Fibroblast of skin of abdomen (primary cell): ENCODE measurements at places on chromosomes 5 and 9.

DNA sequence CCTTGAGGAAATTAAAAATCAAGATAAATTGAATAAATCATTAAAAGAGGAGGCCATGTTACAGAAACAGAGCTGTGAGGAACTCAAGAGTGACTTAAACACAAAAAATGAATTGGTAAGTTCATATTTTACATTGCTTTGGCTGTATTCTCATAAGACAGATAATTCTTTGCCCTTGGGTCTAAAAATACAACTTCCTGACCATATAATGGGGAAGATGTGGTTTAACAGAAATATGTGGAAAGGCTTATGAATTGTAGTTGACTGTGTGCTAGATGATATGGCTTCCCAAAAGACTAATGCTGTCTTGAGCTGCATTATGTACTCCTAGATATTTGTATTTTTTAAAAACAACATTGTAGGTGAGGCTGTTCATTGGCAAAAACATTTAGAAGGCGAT, 33.1 kb downstream of the CNTRL start:
- no peak for DNase-seq

DNA sequence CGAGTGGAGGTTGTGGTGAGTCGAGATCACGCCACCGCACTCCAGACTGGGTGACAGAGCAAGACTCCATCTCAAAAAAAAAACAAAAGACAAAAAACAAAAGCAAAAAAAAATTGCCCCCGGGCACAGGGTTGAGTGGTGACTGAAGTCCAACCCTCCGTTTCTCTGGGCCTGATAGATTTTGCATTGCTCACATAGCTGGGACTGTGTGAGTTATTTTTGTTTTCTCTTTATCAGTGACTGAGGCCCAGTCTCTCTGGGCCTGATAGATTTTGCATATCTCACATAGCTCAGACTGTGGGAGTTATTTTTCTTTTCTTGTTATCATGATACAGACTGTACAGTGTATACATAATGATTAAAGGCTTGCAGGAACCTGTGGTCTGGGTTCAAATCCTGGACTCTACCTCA, 2.6 kb upstream of the SLC28A3 start:
- DNase-seq, result no peak

DNA sequence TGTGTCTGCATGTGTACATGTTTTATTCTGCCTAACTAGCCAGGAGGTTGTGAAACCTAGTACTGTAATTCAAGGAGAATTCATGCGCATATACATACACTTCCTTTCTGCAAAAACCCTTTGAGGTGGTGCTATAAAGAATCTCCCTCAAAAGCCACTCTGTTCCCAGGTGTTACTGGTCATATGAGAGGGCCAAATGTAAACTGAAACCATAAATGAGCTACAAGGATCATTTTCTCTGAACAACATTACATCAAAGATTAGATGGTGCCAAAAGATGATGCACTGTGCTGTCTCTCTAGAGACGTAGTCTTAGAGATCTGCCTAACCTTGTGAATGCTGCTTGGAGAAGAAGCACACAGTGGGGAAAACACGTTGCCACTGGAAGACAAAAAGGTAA, 15.7 kb downstream of the NREP start:
- peak; percentile 42 for DNase-seq

- DNase-seq, result peak; percentile 59
Observed at GRCh38 chr9:34437006-34437925, 21.1 kb downstream of the FAM219A start.

DNA sequence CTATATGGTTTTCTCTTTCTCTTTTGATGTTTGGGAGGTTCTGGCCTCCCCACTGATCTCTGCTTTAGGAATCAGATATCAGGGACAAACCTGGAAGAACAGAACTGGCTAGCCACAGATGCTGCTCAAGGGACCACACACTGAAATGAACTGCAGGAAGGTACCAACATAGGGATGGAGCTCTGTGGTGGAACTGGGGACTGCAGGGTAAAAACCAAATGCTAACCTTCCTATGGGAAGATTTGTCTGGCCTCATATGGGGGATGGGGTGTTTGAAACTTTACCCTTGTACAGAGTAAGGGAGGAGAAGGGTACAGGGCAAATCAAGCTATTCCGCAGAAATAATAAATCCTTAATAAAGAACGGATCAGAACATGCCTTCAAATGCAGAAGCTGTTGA, 49.4 kb downstream of the ELOVL7 start:
- no peak for DNase-seq

GRCh38 chr5:83034528-83035207, 42.5 kb downstream of the TMEM167A start:
- no peak for DNase-seq

DNA sequence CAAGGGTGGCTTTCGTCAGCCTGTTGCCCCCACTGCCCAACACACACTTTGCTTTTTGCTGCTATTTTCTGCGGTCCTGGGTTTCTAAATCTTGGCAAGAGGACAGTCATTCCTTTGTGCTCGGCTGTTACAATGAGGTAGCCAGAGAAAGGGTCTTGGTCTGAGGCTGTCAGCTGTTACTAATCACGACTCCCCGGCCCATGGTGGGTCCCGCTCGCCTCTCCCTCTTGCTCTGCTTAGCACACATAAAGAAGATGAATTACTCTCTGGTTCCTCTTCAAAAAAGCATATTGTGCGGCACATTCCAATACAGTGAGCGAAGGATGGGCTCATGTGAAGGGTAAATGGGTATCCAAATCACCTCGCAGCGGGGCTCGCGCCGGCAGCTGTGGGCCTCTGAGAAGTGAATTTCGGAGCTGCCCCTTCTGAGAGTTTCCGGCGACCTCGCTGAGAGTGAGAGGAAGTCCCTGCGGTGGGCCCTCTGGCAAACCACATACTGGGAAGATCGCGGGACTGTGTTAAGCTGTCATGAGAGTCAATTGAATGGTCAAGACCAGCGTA, 56.0 kb downstream of the SLC1A3 start:
- peak; percentile 93 for DNase-seq

DNA sequence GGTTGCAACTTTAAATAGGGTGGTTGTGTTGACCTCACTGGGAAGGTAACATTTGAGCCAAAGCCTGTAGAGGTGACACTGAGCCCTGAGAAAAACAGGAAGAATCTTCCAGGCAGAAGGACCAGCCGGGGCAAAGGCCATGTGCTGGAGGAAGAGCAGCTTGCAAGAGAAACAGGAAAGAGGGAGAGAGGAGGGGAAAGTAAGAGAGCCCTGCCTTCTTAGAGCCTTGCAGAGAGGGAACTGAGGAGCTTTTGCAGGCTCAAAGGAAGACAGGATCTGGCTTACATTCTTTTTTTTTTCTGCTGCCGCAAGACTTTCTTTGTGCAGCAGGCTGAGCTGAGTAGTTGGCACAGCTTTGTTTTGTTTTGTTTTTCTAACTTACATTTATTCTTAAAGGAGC, 17.4 kb downstream of the C9orf153 start:
- no peak for DNase-seq

DNA sequence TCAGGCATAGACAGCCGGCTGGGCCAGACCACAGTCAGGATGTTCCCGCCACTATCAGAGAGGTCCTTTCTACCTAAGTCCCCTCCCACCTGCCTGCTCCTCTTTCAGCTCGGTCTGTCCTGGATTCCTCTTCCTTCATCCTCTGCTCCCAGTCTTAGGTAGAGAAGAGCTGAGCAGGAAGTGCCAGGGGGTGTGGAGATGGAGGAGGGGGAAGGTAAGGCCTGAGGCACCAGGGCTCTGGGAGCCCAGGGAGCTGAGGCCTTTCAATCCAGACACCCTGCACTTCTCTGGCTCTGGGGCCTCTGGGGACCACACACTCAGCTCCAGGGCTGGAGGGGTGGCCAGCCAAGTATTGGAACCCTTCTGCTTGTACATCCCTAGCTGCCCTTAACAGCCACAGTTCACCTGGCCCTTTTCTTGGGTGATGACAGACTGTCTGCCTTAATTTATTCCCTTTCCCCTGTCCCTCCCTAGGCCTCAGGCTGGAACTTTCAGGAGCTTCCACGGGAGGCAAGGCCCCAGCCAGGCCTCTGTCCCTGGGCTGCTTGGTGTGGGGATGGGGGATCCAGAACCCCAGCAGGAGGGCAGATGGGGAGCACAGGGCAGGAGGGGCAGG, 15.6 kb downstream of the IRF1 start:
- DNase-seq, result no peak

GRCh38 chr9:1047591-1048230, 2.4 kb upstream of the DMRT2 start:
- DNase-seq, result no peak

GRCh38 chr9:106862821-106863720, at the start of gene ZNF462:
Gene ZNF462, plus strand, starts transcription at chr9:106863166. Its CDS starts 60,218 bp downstream, at chr9:106923384.
- peak; percentile 83 for DNase-seq

GRCh38 chr5:172973127-172973916, 10.2 kb upstream of the ATP6V0E1 start:
- DNase-seq, result peak; percentile 66

DNA sequence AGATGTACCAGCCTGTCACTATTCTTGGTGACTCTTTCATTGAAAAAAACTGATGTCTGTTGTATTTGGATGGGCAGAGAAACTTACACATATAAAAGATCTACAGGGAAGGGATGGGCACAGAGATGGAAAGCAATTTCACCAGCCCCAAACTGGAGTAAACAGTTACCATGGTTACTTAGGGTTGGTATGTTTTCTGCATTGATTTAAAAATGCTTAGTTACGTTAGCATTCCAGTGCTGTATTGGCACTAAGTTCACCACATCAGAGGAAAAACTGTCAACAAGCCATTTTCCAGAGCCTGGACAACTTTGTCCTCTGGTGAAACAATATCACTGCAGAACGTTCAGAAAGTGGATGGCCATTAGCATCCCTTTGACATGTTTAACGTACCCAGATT, 28.0 kb downstream of the MARCHF3 start:
- peak; percentile 28 for DNase-seq

DNA sequence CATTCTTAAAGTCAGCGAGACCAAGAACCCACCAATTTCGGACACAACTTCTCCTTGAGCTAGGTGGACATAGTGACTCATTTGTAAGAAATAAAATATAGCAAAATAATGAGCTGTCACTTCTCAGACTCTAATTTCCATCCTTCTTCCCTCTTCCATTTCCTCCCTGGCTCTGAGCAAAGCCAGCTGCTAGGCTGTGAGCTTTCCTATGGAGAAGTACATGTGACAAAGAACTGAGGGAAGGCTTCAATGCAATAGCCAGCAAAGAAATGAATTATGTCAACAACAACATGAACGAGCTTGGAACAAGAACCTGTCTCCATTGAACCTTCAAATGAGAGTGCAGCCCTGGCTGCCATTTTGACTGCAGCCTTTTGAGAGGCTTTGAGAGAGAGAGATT, 25.9 kb upstream of the SELENOP start:
- DNase-seq, result no peak

DNA sequence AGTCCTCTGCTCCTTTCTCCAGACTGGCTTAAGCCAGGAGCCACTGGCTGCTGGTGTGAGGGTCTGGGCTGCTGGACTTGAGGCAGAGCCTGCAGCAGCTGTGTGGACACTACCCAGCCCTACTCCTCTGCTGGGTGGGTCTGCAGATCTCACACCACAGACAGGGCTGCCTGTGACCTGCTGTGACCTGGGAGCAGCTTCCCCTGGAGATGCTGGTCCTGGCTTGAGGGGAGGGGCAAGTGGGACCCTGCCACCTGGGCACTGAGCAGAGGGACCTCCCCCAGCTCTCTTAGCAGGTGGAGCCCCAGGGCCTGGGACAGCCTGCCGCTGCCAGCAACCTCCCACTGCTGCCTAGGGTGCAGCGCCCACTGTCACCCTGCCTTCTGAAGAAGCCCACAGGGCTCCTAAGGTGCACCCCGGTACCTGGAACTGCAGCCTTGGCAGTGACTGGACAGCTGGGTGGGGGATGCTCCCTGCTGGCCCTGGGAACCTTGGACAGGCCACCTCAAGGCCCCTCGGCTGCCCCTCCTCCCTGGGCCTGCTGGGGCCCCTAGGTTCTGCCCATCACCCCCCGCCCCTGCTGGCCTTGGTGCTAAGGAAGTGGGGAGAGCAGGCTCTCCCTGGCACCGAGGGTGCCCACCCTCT, 9.1 kb downstream of the CACFD1 start:
- no peak for DNase-seq

DNA sequence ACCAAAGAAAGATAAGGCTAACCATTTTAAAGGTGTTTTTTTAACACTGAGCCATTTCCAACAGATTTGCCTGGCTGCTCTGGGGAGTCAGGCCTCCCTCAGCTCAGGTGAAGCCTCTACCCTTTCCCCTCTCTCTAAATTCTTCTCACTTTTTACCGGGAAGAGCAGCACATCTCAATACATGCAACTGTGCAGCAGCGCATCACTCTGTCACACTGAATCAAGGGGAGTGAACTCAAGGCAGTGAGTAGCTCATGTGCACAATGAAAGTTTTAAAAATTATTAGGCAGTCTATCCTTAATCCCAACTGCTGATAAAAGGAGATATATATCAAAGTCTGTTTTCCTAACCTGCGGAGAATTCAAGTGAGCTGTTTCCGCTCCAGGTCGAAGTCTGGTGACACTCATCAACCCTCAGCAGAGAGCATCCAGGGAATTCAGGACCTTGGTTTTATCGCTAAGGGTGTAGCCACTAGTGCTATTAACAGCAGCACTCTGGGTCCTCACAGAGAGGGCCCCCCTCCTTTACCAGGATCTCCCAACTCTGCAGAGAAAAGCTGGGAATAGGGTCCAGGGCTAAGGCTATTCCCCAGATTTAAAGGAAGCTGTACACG, 1.0 kb downstream of the CEMIP2 start:
- DNase-seq, result no peak

- no peak for DNase-seq
Observed at GRCh38 chr5:99795031-99795430, 740.1 kb upstream of the FAM174A start.

GRCh38 chr5:106587-106986, 14.6 kb downstream of the PLEKHG4B start:
- no peak for DNase-seq

DNA sequence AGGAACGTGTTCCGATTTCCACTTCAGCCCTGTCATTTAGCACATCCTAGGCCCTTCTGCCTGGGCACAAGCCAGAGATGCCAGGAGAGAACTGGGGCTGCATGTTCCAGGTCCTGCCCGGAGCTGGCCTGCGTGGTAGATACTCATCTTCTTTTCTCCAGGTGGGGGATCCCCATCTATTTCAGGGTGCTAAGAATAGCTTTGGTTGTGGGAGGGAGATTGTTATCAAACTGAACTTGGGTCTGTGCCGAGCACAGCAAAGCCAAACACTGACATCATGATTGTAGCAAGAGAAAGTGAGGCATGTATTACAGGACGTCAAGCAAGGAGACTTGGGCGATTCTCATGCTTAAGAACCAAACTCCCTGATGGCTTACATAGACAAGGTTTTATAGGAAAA, 18.2 kb downstream of the C9orf153 start:
- no peak for DNase-seq

DNA sequence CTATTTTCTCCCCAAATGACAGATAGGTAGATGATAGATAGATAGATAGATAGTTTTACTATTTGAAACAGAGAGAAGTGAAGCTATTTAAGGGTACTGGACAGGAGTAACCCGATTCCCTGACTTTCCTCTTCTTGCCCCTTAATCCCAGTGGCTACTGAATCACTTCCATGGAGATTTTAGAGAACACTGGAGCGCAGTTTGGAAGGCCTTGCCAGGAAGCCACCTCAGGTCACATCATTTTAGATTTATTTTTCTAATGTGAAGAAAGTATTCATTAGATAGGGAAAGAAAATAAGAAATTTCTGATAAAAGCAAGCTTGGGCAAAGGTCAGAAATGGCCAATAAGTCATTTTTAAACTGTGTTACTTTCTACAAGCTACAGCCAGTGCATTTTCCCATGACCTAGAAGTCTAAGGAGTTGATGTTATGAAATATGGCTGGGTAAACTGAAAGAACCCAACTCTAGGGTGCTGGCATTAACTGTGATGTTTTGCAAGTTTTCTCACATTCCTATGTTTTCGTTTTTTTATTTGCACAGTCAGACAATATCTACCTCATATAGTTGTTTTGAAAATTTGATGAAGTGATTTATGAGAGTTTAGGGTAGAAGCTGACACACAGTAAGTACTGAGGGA, 544.7 kb upstream of the PTGER4 start:
- no peak for DNase-seq

- DNase-seq, result no peak
Observed at GRCh38 chr5:107040907-107041306, 629.8 kb downstream of the EFNA5 start.
